Activated T-helper 1 cell treated with anti-CD3 and anti-CD28 coated beads, Interleukin-12 subunit alpha, Interleukin-12 subunit beta, Interleukin-2, Interleukin-4 antibody, amounts not matched to agents 30 ng/mL and 10 ng/mL and 1 ng/mL, durations not matched to agents 14 hours and 24 hours and 36 hours (primary cell): ENCODE measurements at places on chromosomes 7 and 10. TPM values are rescaled to one million over a fixed set of nuclear protein-coding genes. Genes with fewer than 3 reads are reported as not detected.

The SIRT1 gene
- total RNA-seq: 27.4 and 29.3 TPM in 2 replicates

DNA sequence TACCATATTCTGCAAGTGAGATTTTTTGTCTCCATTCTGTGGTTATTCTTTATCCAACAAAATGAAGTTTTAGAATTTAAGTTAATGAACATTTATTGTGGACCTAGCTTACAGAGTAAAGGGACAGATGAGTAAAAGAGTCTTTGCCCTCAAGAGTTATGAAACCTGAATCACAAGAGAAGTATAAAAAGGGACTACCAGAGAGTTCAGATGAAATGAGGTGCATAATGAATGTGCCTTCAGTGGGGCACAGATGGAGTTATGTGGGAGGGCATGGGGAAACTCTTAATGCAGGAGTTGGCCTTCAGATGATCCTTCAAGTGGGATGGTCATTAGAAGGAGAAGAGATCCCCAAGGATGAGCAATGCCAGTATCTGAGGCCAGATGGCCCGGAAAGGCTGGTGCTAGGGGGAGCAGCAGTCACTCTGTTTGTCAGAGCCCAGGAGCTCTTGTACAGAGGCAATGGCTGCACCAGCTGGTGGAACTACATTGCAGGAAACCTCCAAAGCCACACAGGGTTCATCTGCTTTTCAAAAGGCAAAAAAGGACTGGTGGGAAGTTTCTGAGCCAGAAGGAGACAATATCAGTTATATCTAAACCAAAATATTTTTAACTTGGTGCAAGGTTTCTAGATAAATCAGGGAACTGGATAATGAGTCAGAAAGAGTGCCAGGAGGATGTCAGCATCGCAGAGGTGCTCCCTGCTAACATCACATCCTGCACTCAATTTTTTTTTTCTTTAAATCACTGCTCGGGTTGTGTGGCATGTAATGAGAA, 162.0 kb downstream of the KLF6 start:
- peak; percentile 3 for DNase-seq

- DNase-seq: no peak
These were observed 594.1 kb downstream of the GRM8 start for GRCh38 chr7:126658684-126659083.

The PIK3CG gene
- 38.7 and 39.3 TPM in 2 replicates for total RNA-seq

The C7orf57 gene
- 0.10 and 0.31 TPM in 2 replicates for total RNA-seq

The GRID2IP gene
- total RNA-seq: 0.08 and 0.12 TPM in 2 replicates

The AEBP1 gene
- total RNA-seq: 17.0 and 17.2 TPM in 2 replicates

GRCh38 chr7:6379886-6380285, 67.9 kb downstream of the DAGLB start:
- no peak for DNase-seq

The HECW1 gene
- total RNA-seq: not detected in 2 replicates

The OR6V1 gene
- not detected in 2 replicates for total RNA-seq

DNA sequence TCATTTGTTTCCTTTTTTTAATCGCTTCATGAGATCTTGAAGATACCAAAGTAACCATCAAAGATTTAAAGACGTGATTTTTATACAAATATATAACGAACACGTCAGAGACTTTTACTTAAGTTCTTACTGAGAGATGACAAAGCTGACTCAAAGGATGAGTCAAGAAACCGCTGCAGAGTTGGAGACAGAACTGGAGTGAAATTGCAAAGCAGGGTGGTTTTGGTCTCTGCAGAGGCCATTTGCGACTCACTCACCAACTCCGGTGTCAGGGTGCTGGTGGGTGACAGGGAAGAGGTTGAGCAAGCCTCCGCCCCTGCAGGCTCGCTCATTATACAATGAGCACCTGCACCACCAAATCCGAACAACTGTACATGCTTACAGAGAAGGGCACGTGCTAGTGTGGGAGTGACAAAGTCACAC, 75.2 kb downstream of the DNAJB6 start:
- DNase-seq: no peak

DNA sequence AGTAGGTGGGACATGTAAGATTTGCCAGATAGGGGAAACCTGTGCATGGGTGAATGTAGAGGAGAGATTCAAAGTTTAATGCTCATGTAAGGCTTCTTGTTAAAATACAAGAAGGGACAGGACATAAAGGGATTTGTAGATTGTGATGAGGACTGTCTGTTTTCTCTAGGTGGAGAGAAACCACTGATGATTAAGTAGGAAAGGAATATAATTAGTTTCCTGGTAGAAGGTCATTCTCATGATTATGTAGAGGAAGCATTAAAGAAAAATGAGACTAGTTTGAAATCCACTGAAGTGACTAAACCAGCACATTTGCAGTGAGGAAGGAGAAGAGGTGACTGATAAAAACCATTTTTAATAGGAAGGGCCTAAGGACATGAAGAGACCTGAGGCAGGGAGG, 19.6 kb upstream of the MACC1 start:
- DNase-seq: no peak
